ENCODE measurements at places on chromosomes 6 and 20.

- peak; percentile 54 for DNase-seq
Measured at GRCh38 chr6:24991810-24992467, 56.2 kb upstream of the RIPOR2 start.

DNA sequence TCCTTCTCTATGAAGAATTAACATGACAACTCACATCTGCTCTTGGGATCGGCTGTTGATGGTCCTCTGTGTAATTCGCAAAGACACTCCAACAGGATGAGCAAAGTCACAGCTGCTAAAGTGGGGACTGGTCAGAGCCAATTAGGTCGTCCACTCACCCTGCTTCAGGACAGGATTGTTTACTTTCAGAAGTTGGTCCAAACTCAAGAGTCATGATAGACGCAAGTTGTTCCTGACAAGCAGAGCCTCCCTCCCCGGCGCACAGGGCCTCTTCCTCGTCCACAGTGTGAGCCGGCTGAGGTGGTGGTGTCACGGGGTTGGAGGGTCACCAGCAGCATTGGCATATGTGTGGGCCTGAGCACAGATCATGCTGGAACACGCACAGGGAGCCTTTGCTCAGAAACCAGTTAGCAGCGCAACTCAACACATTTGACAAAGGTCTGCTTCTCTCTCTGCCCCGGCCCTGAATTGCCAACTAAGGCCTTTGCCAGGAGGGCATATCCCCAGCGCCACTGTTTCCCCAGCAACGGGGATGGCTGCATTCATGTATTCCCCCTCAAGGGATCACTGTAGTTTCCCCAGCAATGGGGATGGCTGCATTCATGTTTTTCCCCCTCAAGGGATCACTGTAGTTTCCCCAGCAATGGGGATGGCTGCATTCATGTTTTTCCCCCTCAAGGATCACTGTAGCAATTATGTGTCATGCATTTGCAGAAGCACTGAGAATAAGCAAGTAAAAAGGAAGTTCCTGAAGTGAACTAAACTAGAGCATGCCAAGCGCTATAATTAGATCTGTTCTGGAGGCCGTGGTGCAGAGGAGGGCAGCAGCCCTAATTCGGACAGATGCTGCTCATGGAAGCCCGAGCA lies 111.7 kb downstream of the THBS2 start:
- DNase-seq: no peak

GRCh38 chr20:63660622-63661021 lies 2.5 kb downstream of the RTEL1 start:
- DNase-seq: no peak

GRCh38 chr20:54172856-54173652 lies 732 bp downstream of the CYP24A1 start:
- no peak for DNase-seq

GRCh38 chr6:37285861-37286311 lies 27.9 kb upstream of the TMEM217 start:
- DNase-seq: no peak

GRCh38 chr20:37350649-37351574 lies 5.0 kb downstream of the SRC start:
- no peak for DNase-seq

DNA sequence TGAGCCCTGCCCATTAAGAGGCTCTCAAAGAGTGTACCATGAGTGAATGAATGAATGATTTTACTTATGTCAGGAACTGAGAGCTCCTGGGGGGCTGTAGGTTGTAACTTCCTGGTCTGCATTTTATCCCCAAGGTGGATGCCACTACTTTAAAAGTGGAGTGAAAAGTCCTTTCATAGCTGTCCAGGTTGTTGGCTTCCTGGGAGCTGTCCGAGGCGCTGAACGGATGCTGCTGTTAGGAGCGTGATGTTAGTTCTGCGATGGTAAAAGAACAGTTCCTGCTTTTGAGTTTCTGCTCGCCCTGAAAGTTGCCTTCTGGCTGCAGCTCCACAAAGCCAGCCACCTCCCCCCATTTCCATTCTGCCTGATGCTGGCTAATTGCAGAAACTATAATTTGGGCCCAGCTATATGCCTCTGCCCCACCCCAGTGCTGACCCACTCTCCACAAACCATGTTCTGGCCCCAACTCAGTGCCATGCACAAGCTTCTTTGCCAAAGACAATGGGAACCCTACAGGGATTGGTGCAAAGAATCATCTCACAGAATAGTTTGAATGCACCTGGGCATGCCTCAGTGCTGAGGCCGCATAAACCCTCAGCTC lies 330.9 kb upstream of the CDH4 start:
- DNase-seq: peak; percentile 10

DNA sequence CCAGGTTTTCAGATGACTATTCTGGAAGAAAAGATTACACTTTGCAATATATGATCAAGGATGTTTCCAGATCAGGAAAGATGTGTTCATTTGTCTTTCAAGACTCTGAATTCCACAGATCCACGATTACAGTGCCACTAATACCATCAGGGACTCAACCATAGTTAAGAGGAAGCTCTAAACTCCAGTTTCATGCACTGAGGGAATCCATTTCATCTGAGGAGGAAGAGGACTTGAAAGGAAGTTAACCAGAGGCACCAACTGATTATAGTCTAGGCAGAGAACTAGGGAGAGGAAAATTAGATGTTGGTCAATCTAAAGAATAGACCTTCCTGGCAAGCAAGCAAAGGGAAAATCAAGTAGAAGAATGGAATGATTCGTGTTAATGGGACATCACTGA lies 218.3 kb upstream of the PRDM1 start:
- DNase-seq: no peak

- DNase-seq: no peak
Measured at GRCh38 chr6:45668705-45669104, 291.0 kb upstream of the SUPT3H start.

DNA sequence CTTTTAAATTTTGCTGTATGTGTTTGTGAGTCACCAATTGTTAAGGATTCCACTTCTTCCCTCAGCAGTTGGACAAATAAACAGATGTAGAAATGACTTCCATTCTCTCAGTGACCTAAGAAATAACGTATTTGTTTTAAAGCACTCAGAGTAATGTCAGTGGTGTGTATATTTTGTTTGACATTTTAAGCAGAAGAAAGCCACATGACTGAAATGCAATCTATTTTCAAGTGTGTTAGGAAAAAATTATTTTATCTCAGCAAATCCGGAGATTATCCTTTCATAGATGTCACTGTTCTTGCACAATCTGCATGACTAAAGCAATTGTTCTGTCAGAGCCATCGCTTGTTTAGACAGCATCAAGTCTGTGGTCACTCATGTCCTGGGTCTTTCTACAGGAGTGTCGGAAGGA lies 77.1 kb downstream of the JAG1 start:
- no peak for DNase-seq

- no peak for DNase-seq
Measured at GRCh38 chr6:314377-314776, 22.1 kb downstream of the DUSP22 start.

GRCh38 chr6:160261991-160262680 lies 3.5 kb upstream of the SLC22A2 start:
- no peak for DNase-seq

DNA sequence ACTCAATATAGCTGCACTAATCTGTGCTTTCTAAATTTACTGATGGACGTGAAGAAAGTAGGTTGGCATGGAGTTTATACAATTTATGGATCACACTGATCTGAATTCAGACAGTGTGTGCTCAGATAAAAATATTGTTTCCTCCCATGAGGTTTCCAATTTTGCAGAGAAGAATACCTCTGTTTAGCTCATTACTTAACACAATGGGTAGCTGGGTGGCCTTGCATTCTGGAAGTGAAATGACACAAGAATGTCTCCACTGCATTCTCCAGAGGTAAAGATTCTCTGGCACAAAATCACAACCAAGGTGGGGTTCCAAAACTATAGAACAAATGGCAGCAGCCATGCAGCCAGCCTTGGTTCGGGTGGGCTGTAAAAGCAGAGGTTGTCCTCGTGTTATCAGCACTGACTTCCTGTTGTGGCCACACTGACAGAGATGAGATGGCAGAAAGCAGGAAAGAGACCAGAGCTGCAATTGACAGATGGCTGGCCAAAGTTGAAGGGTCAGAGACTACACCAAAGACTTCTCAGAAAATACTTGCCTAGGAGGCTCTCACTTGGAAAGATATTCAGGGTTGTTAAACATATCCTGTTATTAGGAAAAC lies 50.2 kb downstream of the HDAC2 start:
- no peak for DNase-seq

GRCh38 chr6:149212206-149212605 lies 105.3 kb upstream of the TAB2 start:
- no peak for DNase-seq

DNA sequence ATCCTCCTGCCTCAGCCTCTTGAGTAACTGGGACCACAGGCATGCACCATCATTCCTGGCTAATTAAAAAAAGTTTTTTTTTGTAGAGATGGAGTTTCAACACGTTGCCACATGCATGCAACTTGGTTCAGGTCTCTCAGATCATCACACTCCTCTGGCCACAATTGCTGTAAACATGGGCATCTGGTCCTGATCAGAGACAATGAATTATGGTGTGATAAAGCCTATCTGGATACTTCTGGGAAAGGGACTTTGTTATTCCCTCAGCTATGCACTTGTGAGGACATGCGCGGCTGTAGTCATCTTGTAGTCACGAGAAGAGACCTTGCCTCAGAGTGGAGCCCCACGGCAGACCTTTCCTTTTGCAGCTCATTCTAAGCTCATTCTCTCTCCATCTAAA lies 210.9 kb upstream of the ZFP64 start:
- no peak for DNase-seq

DNA sequence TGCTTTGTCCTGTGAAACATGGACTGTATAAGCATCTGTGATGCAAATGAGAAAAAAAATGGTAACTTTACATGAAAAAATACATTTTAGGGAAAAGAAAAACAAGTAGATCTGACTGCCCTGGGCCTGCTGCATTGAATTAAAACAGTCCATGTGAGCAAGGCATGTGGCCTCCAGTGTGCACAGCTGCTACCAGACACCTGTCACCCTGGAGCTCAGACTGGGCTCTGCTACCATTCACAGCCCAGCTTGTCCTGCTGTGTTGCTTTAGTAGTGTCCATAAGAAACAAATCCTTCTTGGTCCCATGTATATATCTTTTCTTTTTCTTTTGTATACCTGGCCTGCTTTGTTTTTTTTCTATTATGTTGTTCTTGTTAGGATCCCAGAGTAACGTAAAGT lies 315.9 kb downstream of the NKAIN2 start:
- DNase-seq: no peak

DNA sequence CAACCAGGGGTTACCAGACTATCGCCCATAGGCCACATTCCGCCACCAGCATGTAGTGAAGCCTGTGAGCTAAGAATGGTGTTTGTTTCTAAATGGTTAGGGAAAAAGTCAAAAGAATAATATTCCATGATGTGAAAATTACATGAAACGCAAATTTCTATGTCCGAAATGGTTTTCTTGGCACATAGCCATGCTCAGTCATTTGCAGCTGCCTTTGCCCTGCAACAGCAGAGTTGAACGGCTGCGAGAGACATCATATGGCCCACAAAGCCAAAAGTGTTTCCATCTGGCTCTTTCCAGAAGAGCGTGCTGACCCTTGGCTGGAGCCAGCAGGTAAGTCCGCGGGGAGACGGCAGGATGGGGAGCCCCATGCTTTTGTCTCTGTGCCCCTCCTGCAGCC lies 60.7 kb downstream of the FAM120B start:
- no peak for DNase-seq

GRCh38 chr6:47103931-47104330 lies 61.8 kb upstream of the ADGRF1 start:
- no peak for DNase-seq

- no peak for DNase-seq
Measured at GRCh38 chr6:12772416-12772815, 55.8 kb downstream of the PHACTR1 start.

GRCh38 chr6:138979813-138980668 lies 8.0 kb downstream of the REPS1 start:
- no peak for DNase-seq

DNA sequence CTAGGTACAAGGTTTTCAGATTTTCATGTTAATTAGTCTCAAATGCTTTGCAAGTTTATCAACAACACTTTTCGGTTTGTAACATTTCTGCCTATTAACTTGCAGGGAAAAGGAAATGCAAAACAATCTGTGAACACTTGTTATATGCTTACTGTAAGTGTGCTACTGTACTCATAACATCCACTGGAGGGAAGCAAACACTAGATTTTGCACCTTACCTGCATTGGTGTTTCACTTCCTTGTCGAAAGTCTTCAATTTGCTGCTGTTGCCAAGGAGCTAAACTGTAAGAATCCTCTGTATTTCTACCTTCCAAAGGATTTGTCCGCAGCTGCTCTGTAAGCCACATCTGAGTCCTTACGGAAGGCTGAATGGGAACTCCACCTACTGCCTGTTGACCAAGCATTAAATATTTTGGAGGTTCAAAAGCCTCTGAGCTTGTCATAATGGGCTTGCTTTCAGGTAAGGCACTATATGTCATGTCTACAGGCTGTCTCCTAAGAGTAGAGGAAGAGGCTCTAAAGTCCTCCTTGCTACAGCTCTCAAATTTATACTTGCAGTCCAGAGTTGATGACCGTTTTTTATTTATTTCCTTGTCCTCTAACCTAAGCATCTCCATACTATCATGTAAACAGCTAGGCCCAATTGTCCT lies 17.3 kb downstream of the PLN start:
- no peak for DNase-seq

DNA sequence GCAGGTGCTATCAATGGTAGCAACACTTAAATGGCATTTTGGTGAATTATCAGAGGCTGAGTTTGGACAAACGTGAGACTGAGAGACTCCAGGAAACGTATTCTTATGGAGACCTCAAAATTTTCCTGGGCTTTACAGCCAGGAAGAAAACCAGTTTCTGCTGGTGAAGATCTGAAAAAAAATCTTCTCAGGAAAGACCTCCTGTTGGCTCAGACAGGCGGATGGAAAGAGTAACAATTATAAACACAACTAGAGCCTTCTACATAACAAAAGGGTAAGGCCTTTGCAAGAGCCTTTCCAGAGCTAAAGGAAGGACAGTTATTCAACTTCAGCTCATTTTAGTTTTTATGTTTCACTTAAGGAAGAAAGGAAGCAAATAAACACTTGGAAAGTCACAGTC lies 274.4 kb downstream of the THBS2 start:
- no peak for DNase-seq

DNA sequence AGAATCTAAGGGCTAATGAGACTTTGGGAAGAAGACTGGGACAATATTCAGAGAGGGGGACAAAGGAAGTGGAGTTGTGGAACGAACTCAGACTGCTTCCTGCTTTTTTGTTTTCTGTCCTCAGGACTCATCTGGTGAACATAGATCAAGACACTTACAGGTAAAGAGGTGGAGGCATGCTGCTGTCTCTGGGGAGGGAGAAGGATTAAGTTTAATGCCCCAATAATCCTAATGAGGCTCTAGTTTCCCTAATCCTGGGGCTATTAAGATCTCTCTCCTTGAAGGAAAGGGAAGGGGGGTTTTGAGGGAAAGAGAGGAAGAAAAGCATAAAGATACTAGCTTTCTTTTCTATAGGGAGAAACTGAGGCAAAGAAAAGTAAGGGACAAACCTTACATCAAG lies 4.6 kb downstream of the MSH5 start:
- no peak for DNase-seq

Data from stimulated activated CD8-positive, alpha-beta memory T cell treated with anti-CD3 and anti-CD28 coated beads, Interleukin-15, amount 100 ng/mL, for 1 hour (primary cell).